Tongue (tissue), 3 donors: ENCODE measurements at places on chromosomes 3 and 15. TPM values are rescaled to one million over a fixed set of nuclear protein-coding genes. Genes with fewer than 3 reads are reported as not detected.

The CLDN16 gene
- not detected for total RNA-seq

- DNase-seq, result no peak
Measured at GRCh38 chr3:10547841-10548783, 42.7 kb upstream of the ATP2B2 start.

GRCh38 chr3:37949866-37950265, 40.7 kb upstream of the VILL start:
- DNase-seq, result peak; percentile 68

DNA sequence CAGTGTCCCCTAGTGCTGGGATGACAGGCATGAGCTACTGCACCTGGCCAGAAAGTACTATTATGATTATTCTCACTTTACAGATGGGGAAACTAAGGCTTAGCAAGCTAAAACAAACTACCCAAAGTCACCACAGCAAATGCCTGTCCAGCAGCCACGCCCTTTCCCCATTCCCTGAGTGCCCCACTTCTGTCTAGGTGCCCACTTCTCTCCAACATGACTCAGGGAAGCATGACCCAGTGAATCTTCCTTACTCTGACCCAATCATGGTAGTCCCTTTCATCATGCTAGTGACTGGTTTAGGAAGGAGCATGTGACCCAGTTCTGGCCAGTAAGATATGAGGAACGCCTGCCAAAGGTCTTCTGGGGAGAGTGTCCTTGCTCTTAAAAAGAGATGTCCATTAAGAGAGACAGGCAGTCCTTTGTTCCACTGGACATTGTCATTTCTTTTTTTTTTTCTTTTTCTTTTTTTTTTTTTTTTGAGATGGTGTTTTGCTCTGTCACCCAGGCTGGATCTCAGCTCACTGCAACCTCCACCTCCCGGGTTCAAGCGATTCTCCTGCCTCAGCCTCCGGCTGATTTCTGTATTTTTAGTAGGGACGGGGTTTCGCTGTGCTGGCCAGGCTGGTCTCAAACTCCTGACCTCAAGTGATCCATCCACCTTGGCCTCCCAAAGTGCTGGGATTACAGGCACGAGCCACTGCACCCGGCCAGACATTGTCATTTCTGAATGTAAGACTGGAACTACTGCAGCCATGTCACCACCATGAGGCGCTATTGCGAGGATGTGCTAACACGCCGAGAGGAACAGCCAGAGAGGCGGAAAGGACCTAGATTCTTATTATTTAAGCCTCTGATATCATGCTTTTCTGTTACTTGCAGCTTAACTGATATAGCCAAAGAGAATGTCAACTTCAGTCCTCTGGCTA, 19.8 kb downstream of the MEGF11 start:
- no peak for DNase-seq

GRCh38 chr3:13307041-13307440, 113.1 kb downstream of the NUP210 start:
- no peak for DNase-seq

GRCh38 chr3:34703053-34703452, 904.6 kb downstream of the PDCD6IP start:
- no peak for DNase-seq

DNA sequence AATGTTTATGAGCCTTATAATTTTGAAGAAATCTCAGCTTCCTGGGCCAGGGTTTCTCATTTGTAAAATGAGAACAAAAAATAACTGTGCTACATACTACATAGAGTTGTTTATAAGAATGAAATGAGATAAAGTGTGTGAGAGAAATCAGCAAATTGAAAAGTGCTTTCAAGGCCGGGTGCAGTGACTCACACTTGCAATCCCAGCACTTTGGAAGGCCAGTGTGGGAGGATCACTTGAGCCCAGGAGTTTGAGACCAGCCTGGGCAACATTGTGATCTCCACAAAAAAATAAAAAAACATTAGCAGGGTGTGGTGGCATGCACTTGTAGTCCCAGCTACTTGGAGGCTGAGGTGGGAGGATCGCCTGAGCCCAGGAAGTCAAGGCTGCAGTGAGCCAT, 22.4 kb downstream of the FOXB1 start:
- no peak for DNase-seq

The CFAP44 gene
- 8.8 TPM for total RNA-seq

DNA sequence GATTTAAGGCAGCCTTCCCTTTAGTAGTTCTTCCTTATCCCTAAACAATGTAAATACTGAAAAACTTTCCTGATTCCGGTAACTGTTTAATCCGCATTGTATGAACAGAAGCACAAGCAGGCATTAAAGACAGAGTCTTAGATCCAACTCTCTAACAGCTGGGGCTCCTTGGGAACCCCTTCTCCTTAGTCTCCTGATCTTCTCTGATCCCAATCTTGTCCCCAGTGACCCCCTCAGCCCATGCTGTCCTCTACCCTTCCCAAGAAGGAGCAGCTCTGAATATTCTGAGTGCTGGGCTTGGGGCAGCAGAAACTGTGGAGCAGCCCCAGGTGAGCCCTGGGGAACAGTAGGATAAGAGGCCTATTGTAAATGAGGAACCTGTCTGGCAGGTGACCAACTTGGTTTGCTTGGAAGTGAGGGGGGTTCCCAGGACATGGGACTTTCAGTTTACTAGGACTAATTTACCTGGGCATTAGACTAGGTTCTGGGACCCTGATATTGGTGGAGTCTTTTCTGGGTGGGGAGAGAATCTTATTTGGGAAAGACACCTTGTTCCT, 13.0 kb upstream of the SLC30A4 start:
- DNase-seq, result no peak

The ADIPOQ gene
- total RNA-seq, result 0.31 TPM

GRCh38 chr15:88223084-88223483, 33.5 kb downstream of the NTRK3 start:
- no peak for DNase-seq
